Stimulated activated CD8-positive, alpha-beta memory T cell treated with anti-CD3 and anti-CD28 coated beads, Interleukin-7, amount 100 ng/mL, for 24 hours (primary cell): ENCODE measurements at places on chromosomes 7 and 10.

GRCh38 chr7:11343136-11343535 lies 369.5 kb downstream of the PHF14 start:
- DNase-seq = no peak

GRCh38 chr7:111477462-111478225 lies 84.6 kb downstream of the IMMP2L start:
- no peak for DNase-seq

- DNase-seq = no peak
These were observed 29.0 kb downstream of the DENND2A start for GRCh38 chr7:140611641-140612040.

DNA sequence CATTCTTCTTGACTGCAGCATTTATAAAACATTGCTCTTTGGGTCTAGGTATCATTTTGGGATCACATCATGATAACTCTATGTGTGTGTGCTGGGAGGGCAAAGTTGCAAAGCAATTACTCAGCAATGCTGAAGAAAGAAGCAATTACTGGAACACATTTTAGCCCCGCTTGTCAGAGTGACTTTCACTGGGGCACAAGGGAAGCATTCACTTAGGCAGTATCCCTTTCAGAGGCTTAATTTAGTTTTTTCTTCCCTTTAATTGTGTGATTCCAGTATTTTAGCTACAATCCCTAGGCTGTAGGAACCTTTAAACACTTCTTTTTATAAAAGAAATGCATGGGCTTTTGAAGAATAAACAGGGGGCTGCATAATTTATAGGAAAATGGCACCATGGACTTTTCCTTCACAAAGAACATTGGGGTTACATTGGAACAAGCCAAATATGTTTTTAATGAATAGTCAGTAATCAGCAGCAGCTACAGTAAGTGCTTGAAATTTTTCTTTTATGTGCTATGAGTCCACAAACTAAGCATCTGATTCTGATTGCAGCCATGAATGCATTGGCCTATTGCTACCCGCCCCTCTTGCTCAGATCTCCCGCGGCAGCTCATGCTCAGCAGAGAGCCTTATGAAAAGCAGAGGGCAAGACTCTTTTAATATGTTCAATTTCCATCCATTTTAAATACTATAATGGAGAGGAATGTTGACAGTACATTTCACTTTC lies 51.2 kb upstream of the NXPH1 start:
- no peak for DNase-seq

GRCh38 chr10:82242778-82243177 lies 367.8 kb downstream of the NRG3 start:
- no peak for DNase-seq

DNA sequence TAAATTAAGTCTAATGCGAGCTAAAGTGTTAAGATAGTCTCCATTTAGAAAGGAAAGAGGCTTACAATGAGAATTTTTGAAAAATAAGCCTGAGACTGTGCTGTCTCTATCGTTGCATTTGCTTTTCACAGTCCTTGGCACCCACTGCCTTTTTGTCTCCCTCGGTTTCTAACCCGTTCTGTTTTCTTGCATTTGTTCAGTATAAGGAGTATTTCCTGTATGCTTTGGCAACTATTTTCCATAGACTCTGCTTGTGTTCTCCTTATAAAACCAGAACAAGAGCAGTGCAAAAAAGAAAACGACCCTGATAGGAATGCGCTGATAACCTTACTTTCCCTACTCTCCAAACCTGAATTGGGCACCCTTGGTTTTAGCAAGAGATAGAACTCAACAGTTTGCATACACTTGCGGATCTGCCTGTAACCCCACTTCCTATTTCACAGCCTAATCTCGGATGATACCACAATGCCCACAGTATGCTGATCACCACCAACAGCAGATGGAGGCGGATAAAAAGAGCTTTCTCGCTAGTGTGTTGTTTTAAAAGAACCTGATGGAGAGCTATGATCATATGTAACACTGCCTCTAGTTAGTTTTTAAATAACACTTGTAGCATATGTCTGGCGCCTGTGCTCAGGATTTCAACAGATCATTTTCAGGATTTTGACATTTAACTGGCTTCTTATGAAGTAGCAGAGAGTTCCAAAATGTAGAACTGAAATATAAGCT lies 1.6 kb upstream of the ARHGAP12 start:
- no peak for DNase-seq

DNA sequence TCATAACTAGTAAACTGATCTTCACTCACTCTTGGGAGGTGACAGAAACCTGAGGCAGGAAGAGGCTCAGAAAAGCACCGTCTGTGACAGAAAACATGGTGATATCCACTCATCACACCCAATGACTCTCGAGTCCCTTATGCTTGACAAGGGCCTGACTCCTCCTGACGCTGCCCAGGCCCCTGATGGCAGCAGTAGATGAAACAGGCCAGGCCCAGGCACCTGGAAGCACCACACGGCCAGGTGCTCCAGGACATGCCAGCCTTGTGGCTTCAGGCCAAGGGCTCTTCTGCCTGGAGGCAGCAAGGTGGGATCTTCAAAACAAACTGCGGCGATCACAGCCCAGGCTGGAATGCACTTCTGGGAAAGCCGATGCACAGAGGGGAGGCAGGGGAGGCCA lies 89.3 kb downstream of the MAD1L1 start:
- no peak for DNase-seq

- DNase-seq = no peak
These were observed 500.2 kb upstream of the GALNT17 start for GRCh38 chr7:70631718-70632117.

GRCh38 chr7:140696024-140696679 lies 356 bp upstream of the NDUFB2 start:
- peak; percentile 88 for DNase-seq

DNA sequence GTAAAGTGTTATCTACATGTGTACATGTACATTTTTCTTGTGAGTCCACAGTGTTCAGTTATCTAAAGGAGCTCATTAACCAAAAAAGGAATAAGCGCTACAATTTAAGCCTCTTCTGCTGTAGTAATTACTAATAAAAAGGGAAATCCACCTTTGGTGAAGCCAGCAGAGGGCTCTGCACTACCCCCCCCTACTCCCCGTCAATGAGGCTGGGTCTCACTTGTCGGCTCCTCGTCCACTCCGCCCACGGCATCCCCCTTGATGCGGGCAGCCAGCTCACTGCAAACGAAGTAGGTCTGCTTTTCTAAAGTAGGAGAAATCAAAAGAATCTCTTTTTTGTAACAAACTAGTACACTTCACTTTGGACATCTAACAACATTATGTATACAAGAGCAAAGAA lies 4.7 kb upstream of the WASHC2A start:
- no peak for DNase-seq

- no peak for DNase-seq
These were observed 153.3 kb downstream of the POU6F2 start for GRCh38 chr7:39130857-39131526.
